Amniotic epithelial cell (primary cell): ENCODE measurements at places on chromosomes 1 and 21.

GRCh38 chr21:19011451-19011850 is 607.9 kb upstream of the TMPRSS15 start:
- no peak for DNase-seq

GRCh38 chr1:206490771-206491405 is 16.4 kb upstream of the RASSF5 start:
- DNase-seq, result peak; percentile 90

DNA sequence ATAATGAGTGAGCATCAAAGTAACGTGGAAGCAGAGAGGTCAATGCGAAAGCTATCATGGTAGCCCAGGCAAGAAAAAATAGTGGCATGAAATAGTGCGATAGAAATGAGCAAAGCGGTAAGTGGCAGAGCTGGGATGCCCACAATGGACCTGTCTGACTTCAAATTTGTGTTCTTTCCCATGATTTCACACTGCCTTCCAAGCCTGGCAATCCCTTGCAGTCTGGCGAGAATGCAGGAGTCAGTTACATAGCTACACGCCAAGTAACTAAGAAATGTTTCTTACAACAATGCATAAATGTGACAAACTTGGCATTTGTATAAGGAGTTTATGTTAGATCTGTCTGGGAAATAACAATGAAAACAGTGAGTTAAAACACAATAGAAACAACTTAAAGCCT is 82.6 kb downstream of the GRIK1 start:
- no peak for DNase-seq

GRCh38 chr1:156001662-156002171 is 19.0 kb downstream of the SSR2 start:
- peak; percentile 92 for DNase-seq

DNA sequence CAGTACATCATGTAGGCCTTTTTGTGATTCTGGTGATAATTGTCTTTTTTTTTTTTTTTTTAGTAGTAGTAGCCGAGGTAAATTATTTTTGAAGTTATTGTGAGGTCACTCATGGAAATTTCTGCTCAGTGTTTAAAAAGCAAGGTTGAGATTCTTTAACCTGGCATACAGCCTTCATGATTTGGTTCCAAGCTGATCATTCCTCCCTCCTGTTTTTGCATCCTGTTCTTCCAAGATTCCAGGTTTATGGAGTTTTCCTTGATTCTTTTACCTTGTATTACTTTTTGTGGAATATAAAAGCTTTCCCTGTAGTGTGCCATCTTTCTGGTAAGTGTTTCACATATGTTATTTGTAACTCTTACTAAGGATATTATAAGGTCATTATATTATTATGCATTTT is 9.1 kb downstream of the ZFYVE9 start:
- no peak for DNase-seq

DNA sequence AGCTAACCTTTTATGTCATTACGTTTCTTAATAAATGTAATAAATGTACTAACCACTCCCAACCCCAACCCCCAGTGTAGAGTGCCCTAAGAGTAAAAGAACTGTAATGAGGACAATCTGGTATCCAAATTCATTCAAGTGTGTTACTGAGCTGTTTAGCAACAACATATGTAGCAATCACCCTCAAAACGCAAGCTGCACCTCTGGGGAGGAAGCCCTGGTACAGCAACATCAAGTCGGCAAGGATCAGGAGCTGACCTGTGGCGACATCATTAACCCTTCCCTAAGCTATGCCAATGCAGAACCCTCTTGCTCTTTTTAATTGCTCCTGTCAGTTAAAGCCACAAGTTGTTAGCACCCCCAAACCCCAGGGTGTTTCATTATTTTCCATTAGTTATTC is 47.1 kb downstream of the STX6 start:
- DNase-seq, result peak; percentile 42

GRCh38 chr1:147551036-147551435 is 9.7 kb downstream of the BCL9 start:
- DNase-seq, result no peak

GRCh38 chr1:7151978-7152377 is 366.7 kb downstream of the CAMTA1 start:
- no peak for DNase-seq

- no peak for DNase-seq
Measured at GRCh38 chr1:67264152-67264551, 43.5 kb upstream of the IL12RB2 start.

DNA sequence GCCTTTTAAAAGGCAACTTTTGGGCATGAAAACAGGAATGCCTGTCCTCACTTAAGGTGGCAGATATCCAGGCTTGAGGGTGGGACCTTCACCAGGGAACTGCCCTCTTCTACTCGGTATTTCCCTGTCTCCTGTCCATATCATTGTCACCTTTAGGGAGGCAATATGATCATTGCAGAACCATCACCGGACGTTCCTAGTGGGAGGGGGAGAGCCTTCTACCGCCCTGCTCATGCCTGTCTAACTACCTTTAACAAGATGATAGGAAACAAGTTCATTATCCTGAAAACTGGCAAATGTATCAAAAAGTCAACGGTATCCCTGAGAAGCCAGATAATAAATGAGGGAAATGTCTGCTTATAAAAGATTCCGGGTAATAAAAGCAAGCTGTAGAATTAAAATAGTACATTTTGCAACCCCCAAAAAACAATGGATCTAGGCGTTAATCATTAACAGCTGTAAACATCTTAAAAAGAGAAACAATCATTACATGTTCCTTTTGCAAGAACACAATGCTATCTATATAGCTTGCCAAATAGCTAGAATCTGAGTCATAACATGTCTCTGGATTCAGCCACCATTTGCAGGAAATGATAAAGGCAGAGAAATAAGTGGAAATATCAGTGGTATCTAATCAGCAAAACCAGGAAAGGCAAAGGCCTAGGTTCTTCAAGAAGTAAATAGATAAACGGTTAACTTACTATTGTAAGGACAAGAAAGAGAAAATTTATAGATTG is 852.9 kb upstream of the ADGRL4 start:
- DNase-seq, result peak; percentile 76

DNA sequence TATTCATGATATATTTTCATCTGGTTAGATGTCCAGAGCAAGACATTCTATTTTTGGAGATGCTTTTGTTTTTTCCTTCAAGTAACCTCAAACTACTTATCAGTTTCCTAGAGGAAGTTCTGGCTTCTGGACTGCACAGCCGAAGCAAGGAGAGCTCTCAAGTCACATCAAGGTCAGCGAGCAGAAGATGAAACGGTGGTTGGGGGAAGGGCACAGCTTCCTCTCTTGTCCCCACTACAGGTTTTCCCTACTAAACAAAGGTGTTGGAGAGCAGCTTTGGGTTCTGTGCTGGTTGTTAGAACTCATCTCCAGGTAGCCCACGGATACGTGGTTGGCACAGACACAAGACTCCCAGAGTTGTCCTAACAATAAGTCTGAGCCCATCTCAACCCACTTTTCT is 5.1 kb upstream of the PLEKHO1 start:
- DNase-seq, result no peak

GRCh38 chr1:3306583-3307291 is 147.7 kb upstream of the ARHGEF16 start:
- DNase-seq, result peak; percentile 87

DNA sequence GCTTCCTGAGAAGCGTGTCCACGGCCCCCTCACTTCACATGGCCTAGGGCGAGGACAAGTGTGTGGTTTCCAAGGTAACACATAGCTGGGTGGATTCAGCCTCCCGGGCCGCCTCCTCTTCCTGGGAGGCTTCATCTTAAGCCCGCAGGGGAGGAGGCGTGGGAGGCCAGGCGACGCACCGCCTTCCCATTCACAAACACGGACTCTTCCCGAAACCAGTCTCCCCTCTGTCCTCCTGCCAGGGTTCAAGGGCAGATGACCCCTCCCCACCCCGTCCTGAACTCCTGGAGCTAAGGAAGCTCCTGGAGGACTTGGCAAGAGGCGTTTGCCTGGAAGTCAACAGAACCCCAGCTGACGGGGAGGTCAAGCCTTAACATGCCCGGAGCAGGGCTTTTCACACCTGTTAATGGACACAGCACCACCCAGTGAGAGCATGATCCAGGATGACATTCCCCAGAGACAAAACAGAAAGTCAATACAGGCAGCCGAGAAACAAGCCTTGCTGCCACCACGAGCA is 56.7 kb downstream of the KCNN3 start:
- peak; percentile 34 for DNase-seq

- DNase-seq, result no peak
Measured at GRCh38 chr1:70355111-70355407, 537 bp upstream of the ANKRD13C start.

DNA sequence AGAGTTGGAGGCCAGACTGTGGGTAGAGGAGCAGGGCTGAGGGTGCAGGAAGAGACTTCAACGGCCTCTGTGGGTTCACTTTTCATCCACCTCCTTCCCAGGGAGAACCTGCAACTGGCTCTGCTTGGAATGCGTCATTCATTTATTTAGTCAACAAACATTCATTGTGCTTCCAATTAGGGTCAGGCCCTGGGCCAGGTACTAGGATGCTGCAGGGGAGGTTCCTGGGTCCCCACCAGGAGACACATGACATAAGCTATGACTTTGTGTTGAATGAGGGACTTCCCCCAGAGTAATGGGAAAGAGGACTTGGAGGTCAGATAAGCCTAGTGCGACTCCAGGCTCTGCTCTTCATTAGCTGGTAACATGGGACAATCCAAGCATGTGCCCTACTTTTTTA is 46.3 kb upstream of the RPL11 start:
- DNase-seq, result no peak

DNA sequence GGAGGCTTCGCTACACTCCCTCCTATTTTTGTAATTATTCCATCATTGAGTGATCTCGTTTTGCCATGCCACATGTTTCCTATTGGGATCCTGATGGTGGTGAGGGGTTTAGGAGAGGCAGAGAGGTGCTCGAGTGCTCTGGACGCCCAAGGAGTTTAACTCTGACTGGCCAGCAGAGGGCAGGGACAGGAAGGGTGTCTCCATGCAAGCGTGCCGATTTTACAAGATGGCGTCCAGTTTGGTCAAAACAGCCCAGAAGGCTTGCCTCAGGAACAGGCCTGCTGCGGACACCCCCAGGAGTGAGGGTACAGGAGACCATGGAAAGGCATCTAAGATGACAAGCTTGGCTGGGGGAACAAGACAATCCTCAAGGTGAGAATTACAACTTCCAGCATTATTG is 33.8 kb upstream of the KCNE2 start:
- DNase-seq, result no peak
